ENCODE measurements at places on chromosomes 11 and 22.

DNA sequence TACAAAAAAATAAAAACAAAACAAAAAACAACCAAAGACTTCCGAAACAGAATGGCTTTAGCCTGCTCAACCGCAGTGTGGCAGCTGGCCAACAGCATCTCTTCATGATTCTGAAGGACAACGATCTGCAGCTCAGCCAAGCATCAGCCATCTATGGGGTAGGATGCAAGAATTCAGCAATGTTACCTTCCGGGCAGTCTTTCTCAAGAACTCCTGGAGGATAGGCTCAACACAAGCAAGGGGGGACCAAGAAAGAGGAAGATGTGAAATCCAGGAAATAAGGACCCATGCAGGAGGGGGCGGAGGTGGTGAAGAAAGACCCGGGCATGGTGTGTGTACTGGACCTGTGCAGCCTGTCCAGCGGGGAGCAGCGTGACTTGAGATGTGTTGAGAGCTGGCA is 3.5 kb upstream of the TSPO start:
- DNase-seq, result no peak

GRCh38 chr11:2379466-2380174 is 2.5 kb downstream of the CD81 start:
- no peak for DNase-seq

GRCh38 chr11:32947978-32948377 is 55.4 kb downstream of the QSER1 start:
- DNase-seq, result no peak

GRCh38 chr11:126363706-126364248 is 8.3 kb downstream of the ST3GAL4 start:
- DNase-seq, result no peak

DNA sequence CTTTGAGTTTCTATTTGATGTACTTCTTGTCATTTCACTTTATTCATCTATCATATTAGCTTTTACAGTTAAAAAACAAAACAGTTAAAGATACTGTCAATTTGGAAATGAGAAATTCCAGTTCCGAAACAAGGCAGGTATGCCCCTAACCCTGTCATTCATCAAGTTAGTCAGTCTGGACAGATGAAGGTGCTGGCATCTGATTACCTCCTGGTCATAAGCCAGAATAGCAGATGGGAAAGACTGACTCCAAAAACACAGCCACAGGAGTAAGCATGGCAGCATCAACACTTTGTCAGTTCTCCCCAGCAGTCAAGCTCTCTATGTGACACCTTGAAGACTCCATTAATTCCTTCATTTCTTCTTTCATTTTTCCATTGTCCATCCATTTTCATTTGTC is 4.3 kb downstream of the LRRC51 start:
- no peak for DNase-seq

GRCh38 chr11:44681698-44682097 is 45.1 kb upstream of the TSPAN18 start:
- DNase-seq, result no peak

DNA sequence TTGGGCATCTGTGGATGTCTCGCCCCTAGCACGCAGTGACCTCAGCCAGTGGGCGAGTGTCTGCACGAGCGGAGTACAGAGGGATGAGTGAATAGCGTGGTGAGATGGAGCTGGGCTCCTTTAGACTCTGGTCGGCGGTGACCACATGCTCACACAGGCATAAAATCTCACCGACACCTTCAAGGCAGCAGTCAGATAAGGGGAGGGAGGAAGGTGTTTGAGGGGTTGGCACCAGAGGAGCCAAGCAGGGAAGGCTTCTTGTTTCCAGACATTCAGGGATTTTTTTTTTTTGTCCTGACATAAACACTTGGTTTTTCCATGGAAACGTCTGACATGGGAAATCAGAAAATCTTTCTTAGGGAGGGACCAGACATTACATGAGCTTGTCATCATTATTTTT is 35.8 kb downstream of the GRIK4 start:
- no peak for DNase-seq

DNA sequence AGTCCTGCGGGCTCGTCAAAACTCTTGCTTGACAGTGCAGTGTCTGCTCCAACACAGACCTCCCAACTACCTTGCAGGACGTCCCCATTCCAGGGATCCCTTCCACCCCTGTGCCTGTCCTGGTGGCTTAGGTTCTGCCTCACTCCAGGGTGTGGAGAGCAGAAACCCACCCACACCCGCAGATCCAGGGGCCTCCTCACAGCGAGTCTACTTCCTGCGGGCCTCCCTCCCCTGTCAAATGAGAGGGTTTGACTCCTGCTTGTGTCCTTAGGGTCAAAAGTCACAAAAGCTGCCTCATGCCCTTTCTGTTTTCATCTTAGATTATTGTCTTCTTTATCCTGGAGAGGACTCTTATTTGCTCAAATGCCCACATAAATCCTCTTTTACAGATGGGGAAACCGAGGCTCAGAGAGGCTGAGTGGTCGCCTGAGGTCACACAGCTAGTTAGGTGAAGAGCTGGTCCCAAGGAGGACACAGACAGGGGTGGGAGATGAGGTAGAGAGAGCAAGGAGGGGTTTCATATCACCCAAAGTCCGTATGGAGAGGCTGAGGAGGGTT is 81.1 kb upstream of the KCNQ1OT1 start:
- no peak for DNase-seq

DNA sequence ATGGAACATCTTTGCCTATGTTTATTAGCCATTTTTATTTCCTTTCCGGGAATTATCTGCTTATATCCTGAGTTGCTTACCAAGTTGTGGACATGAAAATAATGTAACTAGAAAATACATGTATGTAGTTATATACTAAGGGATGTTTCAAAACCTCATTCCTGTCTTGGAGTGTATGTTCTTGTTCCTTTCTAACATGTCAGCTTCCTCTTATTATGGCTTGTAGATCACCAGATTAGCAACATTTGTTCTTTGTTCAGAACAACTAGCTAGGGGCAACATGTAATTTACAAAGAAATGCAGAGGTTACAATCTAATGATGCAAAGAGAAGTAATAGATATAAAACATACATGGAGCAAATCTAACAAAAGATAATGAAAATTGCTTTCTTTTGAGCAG is 13.1 kb upstream of the TMEM123 start:
- DNase-seq, result no peak

- DNase-seq, result no peak
These were observed 470.1 kb upstream of the B3GAT1 start for GRCh38 chr11:134882141-134882540.

GRCh38 chr11:103545551-103545950 is 436.3 kb downstream of the DYNC2H1 start:
- no peak for DNase-seq

- no peak for DNase-seq
These were observed 563 bp downstream of the MDK start for GRCh38 chr11:46381819-46382645.

- no peak for DNase-seq
These were observed 161.8 kb downstream of the IGLL1 start for GRCh38 chr22:23418159-23418788.

DNA sequence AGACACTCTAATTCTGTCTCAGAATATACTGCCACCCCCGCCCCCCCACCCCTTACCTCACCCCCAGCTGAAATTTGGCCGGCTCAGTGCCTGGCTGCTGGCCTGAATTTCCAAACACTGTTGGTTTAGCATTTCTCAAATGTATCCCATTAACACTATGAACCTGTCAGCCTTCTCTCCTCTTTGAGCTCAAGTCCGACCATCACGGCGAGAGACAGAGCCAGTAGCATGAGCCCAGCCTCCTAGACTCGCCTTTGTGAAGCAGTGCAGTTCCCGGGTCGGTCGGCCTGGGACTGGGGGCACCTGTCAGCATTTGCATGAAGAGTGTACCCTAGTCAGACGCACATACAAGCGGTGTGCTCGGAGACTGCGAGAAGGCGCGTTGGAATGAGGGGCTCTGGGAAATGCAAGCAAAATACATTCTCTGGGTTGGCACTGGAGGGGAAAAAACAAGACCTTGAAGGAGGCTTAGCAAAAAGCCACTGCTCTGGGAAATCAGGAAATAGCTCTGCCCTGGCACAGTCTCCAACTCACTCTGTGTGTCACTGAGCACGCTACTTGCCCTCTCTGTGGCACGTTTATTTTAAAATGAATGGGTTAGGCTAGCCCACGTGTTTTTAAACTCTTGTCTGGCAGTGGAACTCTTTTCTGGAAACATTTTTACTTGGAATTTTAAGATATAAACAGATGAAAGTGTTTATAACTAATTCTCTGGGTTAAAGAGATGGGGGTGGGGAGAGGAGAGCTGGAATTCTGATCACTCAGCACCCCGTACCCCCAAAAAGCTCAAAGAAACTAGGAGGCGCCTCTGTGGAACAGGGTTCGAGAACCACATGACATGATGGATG is 108.3 kb downstream of the TIMP3 start:
- DNase-seq, result no peak

GRCh38 chr22:41848468-41848867 is 15.6 kb downstream of the SREBF2 start:
- DNase-seq, result no peak

All from femur (tissue), 1 donor.